ENCODE measurements at places on chromosomes 13 and 19.

DNA sequence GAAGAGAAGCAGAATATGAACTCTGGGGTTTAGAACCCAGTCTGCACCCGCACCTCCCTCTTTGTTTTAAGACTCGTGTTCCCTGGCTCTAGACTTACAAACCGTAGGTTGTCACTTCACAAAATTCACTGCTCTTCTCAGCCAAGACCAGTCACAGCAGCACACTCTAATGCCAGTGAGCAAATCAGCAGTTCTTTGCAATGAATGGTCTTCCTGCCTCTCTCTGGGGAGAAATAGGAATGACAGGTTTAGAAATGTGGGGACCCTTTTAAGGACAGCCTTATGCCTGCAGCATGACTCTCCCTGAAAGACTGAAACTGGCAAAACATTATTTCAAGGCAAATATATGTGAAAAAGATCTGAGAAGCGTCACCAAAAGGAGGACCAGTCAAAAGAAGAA, 156.9 kb downstream of the KCTD15 start:
- DNase-seq, result no peak

DNA sequence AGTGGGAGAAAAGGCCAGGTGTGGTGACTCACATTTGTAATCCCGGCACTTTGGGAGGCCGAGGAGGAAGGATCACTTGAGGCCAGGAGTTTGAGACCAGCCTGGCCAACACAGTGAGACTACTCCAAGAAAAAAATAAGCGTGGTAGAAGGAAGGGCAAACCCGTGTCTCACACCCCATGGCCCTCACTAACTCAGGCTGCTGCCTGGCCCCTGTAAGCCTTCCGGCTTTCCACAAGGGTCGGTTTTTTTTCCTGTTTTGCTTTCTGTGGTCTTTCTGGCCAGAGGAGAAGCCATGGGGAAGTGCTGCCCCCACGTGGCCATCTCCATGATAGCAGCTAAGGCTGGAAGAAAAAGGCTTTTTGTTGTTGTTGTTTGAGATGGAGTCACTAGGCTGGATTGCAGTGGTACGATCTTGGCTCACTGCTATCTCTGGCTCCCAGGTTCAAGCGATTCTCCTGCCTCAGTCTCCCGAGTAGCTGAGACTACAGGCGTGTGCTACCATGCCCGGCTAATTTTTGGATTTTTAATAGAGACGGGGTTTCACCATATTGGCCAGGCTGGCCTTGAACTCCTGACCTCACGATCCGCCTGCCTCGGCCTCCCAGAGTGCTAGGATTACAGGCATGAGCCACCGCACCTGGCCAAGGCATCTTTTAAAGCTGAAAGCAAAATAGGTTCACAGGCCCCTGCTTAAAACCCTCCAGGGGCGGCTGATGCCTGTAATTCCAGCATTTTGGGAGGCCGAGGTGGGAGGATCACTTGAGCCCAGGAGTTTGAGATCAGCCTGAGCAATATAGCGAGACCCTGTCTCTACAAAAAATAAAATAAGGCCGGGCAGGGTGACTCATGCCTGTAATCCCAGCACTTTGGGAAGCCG, 7.5 kb upstream of the ARHGEF18 start:
- peak; percentile 77 for DNase-seq

DNA sequence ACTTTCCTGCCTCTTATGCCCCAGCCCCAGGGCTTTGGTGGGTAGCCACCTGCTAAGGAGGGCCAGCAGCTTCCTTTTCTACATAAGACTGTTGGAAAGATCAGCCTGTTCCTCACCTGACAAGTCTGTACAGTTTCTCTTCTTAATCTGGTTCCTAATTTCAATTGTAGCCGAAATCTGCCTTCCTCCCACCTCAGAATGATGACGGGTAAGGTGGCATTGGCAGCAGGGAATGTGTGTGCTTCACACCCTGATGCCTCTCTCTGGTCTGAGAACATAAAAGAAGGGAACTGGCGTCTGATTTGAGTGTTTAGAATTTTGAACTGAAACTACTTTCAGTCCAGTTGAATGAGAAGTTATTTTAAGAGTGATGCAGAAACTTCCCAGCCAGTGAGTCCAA, 16.0 kb downstream of the MAU2 start:
- DNase-seq, result no peak

- DNase-seq, result no peak
These were observed 54.8 kb downstream of the ABCC4 start for GRCh38 chr13:95246292-95247082.

- no peak for DNase-seq
These were observed 99.0 kb upstream of the MRI1 start for GRCh38 chr19:13665125-13665905.
